ENCODE measurements at places on chromosomes 2 and 18. TPM values are rescaled to one million over a fixed set of nuclear protein-coding genes. Genes with fewer than 3 reads are reported as not detected.

DNA sequence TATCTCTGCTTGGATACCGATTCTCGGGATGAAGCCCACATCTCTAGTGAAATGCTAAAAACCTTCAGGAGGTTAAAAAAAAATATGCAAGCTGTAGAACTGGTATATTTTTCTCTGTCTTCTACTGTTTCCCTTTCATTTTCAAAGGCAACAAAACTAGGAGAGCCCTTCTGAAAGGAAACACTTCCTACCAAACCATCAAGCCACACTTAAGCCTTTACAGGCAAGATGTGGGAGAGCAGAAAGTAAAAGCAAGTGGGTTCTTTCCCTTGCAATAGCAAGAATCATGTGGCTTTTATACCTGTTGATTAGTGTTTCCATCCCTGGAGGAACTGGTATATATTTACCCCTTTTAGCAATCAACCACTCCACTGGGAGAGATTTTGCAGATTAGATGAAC, 147.9 kb upstream of the ACAA2 start:
- H3K4me1 ChIP-seq: peaks cover 37% of the 10 kb centered on the region
- H3K27me3 ChIP-seq: peaks cover 29% of the 10 kb centered on the region
- H3K36me3 ChIP-seq: no peaks in the 10 kb centered on the region
- DNase-seq: no peak
- H3K27ac ChIP-seq: no peak overlapping the region

The DYSF gene
- total RNA-seq: 3.8 TPM

DNA sequence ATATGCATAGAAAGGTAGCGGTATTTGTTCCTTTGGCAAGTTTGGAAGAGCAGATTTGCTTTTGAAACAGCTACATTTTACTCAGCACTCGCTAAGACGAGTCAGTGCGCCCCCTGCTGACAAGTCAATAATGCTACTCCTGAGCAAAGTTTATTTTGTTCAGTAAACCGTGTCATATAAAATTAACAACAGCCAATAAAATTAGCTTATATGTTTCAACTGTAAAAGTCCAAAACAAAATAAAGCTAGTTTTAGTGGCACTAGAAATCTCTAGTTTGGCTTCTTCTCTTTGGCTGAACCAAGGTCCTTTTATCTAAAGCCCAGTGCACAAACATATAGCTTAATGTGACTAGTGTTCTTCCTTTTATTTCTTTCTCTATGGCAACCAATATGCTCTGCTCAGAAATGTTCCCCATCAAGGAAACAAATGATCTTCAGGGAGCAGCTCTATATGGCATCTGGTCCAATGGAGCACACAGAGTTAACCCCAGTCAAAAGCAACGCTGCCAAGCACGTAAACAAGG, 4.2 kb upstream of the POU3F3 start:
- peaks cover 29% of the 10 kb centered on the region for H3K4me1 ChIP-seq
- peaks cover 90% of the 10 kb centered on the region for H3K27me3 ChIP-seq
- DNase-seq: peak; percentile 73
- H3K27ac ChIP-seq: no peak overlapping the region
- peaks cover 2% of the 10 kb centered on the region for H3K36me3 ChIP-seq
- no peak overlapping the region for H3K4me3 ChIP-seq

DNA sequence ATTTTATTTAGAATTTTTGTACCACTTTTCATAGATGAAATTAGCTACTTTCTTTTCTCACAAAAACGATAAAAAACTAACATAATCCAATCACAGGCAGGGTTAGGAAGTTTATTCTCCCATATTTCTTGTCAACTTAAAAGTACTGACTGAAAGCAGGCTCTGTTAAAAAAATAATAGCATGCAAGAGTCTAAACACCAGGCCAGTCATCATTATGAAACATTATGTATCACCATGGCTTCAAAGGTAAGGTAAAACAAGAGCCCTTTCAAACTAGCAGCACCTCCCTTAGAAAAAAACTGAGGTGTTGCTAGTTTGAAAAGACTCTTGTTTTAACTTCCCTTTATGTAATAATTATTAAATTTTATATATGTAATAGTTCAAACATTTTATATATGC, 848.0 kb downstream of the RNF144A start:
- peaks cover 21% of the 10 kb centered on the region for H3K36me3 ChIP-seq
- H3K27me3 ChIP-seq: no peaks in the 10 kb centered on the region
- no peak overlapping the region for H3K27ac ChIP-seq
- peaks cover 11% of the 10 kb centered on the region for H3K4me1 ChIP-seq

GRCh38 chr18:9950289-9951016, 36.6 kb downstream of the VAPA start:
- DNase-seq: no peak
- no peak overlapping the region for H3K27ac ChIP-seq
- H3K4me3 ChIP-seq: no peak overlapping the region

- H3K27ac ChIP-seq: no peak within 1 kb of the TSS
- peak within 1 kb of the TSS; percentile 63 for H3K4me3 ChIP-seq
- H3K27me3 ChIP-seq: peaks cover 26% of the 10 kb centered on the region
- H3K36me3 ChIP-seq: peaks cover 1% of the 10 kb centered on the region
- H3K4me1 ChIP-seq: peaks cover 5% of the 10 kb centered on the region
Observed at GRCh38 chr18:6414723-6415417, at the start of gene L3MBTL4. L3MBTL4 (minus strand) TSS chr18:6414911; CDS start chr18:6311625, 103,286 bp downstream.

The SGO2 gene
- 50.2 TPM for total RNA-seq

- no peak overlapping the region for H3K4me3 ChIP-seq
- H3K27me3 ChIP-seq: peaks cover 4% of the 10 kb centered on the region
- H3K36me3 ChIP-seq: no peaks in the 10 kb centered on the region
- H3K27ac ChIP-seq: no peak overlapping the region
Observed at GRCh38 chr18:48003426-48004349, 73.2 kb upstream of the SMAD2 start.

DNA sequence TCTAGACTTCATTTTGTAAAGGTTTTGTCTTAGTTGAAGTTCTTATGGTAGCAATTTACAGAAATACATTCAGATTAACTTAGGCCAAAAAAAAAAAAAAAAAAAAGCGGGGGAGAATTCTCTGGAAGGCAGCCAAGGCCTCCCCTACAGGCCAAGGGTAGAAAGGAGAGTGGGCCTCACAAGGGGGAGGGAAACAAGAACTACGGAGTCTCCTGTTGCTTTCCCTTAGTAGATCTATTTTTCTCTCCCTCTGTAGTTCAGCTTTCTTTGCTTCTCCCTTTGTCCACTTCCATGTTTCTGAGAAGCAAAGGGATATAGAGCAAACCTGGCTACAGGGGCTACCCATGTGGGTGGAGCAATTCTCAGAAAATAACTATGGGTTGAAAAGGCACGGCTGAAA, 2.4 kb upstream of the STK11IP start:
- H3K27ac ChIP-seq: no peak overlapping the region
- peaks cover 22% of the 10 kb centered on the region for H3K4me1 ChIP-seq
- no peak for DNase-seq
- no peak overlapping the region for H3K4me3 ChIP-seq
- H3K27me3 ChIP-seq: no peaks in the 10 kb centered on the region
- no peaks in the 10 kb centered on the region for H3K36me3 ChIP-seq

The VWC2L gene
- total RNA-seq: not detected

The C1QL2 gene
- total RNA-seq: not detected

The RGPD4 gene
- total RNA-seq: not detected

DNA sequence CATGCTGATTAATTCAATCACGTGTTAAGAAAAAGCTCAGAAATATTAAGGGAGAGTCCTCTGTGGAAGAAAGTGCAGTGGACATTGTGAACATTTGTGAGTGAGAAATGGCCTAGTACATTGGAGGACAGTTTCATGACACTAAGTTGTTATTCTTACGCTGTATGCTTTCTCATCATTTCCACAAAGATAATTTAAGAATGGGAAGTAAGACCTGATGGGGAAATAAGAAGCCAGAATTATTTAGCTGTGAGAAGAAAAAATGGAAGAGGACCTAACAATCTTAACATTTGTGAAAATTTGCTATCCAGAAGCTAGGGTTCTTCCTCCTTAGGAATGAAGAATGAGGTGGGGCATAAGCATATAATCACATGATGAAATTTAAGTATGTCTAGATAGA, 15.2 kb upstream of the RAPH1 start:
- no peak for DNase-seq
- H3K36me3 ChIP-seq: no peaks in the 10 kb centered on the region
- H3K4me3 ChIP-seq: no peak overlapping the region
- H3K27me3 ChIP-seq: peaks cover 1% of the 10 kb centered on the region
- H3K4me1 ChIP-seq: peaks cover 6% of the 10 kb centered on the region
- H3K27ac ChIP-seq: no peak overlapping the region

- H3K27ac ChIP-seq: no peak overlapping the region
- H3K27me3 ChIP-seq: no peaks in the 10 kb centered on the region
- no peaks in the 10 kb centered on the region for H3K4me1 ChIP-seq
- no peak overlapping the region for H3K4me3 ChIP-seq
Observed at GRCh38 chr2:122780251-122780650, 1024.8 kb downstream of the TSN start.

- no peak for DNase-seq
- peaks cover 6% of the 10 kb centered on the region for H3K4me1 ChIP-seq
- H3K27ac ChIP-seq: no peak overlapping the region
- no peak overlapping the region for H3K4me3 ChIP-seq
- H3K36me3 ChIP-seq: no peaks in the 10 kb centered on the region
- no peaks in the 10 kb centered on the region for H3K27me3 ChIP-seq
Observed at GRCh38 chr2:69977906-69978482, 16.6 kb upstream of the ASPRV1 start.

DNA sequence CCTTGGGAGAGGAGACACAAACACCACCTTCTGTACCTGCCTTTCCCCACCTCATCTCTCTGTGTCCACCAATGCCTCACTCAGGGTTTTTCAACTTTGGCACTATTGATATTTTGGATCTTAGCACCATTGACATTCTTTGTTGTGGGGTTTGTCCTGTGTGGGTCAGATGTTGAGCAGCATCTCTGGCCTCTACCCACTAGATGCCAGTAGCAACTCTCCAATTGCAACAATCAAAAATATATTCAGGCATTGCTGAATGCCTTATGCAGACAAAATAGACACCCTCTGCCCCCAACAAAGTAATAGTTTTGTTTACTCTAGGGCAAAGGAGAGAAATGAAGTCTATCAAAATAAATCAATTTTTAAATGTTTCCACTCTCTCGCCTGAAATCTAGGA, 1384.3 kb upstream of the NXPH2 start:
- H3K36me3 ChIP-seq: no peaks in the 10 kb centered on the region
- H3K27ac ChIP-seq: no peak overlapping the region
- no peak for DNase-seq
- no peak overlapping the region for H3K4me3 ChIP-seq
- H3K27me3 ChIP-seq: no peaks in the 10 kb centered on the region
- no peaks in the 10 kb centered on the region for H3K4me1 ChIP-seq

The RBKS gene
- total RNA-seq: 8.9 TPM

DNA sequence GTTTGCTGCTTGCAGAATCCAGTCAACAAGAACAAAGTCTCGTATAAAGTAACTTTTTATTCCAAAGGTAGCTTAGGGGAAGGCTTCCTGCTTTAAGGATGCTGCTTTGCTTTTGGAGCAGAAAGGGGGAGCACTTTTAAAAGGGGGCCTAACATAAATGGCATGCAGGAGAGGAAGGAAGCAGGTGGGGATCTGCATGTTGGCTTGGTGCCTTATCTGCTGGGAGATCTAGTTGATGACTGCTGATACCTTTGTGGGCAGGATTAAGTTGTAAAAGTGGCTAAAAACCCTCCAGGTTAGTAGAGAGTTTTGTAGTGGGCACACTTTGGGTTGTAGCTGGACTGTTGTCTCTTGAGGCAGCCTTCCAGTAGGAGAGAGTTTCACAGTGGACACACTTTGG, 22.5 kb downstream of the UBR3 start:
- peaks cover 25% of the 10 kb centered on the region for H3K36me3 ChIP-seq
- no peaks in the 10 kb centered on the region for H3K27me3 ChIP-seq
- DNase-seq: no peak
- H3K4me1 ChIP-seq: peaks cover 42% of the 10 kb centered on the region

GRCh38 chr2:199488772-199489400, 31.1 kb upstream of the SATB2 start:
- H3K27me3 ChIP-seq: peaks cover 24% of the 10 kb centered on the region
- H3K4me3 ChIP-seq: no peak overlapping the region
- H3K36me3 ChIP-seq: no peaks in the 10 kb centered on the region
- no peak overlapping the region for H3K27ac ChIP-seq

The MEP1B gene
- total RNA-seq: not detected

DNA sequence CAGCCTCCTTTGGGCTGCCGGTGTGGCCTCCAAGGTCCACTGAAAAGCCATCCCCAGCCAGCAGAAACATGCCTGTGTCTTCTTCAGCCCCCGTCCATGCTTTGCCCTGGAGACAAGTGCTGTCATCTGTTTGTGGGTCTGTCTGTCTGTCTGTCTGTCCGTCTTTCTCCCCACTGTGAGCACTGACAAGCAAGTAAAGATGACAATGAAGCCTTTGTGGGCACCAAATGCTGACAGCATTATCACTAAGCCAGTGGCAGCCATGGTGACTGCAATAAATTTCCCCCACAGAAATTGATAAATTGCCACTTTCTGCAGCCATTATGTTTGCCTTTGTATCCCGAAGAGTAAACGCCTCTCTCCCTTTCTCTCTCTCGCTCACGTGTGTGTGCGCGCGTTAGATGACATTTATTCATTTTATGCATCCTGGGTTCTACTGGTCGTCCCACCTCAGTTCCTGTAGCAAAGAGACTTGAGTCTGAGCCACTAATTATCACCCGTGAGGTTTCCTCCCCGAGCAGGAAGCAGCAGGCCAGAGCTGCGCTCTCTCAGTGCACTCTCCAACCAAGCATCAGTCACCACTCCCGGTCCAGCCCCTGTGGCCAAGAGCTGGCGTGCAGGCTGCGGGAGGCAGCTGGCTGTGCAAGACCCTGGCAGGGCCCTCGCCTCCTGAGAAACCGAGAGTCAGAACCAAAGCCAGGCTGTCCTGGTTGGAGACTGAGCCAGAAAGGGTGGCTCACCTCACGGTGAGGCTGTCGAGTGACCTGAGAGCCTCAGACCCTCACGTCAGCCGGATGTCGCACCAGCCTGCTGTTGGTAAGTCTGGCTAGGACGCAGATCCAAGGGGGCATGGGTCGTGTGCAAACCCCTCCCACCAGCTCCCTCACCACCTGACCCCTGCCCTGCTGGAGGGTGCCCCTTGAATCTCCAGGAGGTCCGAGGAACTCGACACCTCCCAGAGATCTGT, 6.9 kb downstream of the STEAP3 start:
- peaks cover 4% of the 10 kb centered on the region for H3K4me1 ChIP-seq
- H3K36me3 ChIP-seq: no peaks in the 10 kb centered on the region
- peaks cover 6% of the 10 kb centered on the region for H3K27me3 ChIP-seq
- no peak overlapping the region for H3K4me3 ChIP-seq

- H3K36me3 ChIP-seq: no peaks in the 10 kb centered on the region
- H3K4me3 ChIP-seq: no peak overlapping the region
- DNase-seq: peak; percentile 96
- peaks cover 71% of the 10 kb centered on the region for H3K4me1 ChIP-seq
Observed at GRCh38 chr2:8544786-8545694, 136.8 kb upstream of the ID2 start.

The DOK6 gene
- total RNA-seq: not detected
